ENCODE measurements at places on chromosomes 7 and 10.

GRCh38 chr10:97001183-97001991 is 169.3 kb downstream of the LCOR start:
- no peak for DNase-seq

- no peak for DNase-seq
Observed at GRCh38 chr10:95588025-95588424, 26.9 kb upstream of the SORBS1 start.

GRCh38 chr10:132461103-132461682 is 64.2 kb downstream of the PWWP2B start:
- DNase-seq = no peak

DNA sequence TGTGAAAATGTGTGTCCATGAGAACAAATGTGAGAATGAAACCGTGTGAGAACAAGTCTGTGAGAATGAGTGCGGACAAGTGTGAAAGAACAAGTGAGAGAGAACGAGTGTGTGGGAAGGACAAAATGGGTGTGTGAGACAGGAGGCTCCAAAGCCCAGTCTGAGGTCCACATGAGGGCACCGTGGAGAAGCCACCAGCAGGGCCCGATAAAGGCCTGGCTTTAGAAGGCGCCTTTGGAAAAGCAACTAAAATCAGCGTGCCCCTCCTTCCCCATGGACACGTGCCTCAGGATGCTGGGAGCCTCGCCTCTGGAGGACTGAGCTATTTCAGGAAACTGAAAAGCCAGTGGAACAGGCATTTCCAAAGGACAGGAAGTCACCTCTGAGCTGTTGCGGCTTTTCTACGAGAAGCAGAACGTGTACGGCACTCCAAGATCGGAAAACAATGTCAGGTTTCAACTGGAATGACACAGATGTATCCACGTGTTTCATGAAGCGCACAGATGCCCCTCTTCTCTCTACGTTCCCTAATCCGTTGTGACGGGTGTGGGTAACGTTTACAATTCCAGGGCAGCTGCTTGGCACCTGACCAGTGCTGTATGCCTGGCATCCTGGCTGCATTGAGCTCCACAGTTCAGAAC is 46.4 kb downstream of the ESYT2 start:
- no peak for DNase-seq

DNA sequence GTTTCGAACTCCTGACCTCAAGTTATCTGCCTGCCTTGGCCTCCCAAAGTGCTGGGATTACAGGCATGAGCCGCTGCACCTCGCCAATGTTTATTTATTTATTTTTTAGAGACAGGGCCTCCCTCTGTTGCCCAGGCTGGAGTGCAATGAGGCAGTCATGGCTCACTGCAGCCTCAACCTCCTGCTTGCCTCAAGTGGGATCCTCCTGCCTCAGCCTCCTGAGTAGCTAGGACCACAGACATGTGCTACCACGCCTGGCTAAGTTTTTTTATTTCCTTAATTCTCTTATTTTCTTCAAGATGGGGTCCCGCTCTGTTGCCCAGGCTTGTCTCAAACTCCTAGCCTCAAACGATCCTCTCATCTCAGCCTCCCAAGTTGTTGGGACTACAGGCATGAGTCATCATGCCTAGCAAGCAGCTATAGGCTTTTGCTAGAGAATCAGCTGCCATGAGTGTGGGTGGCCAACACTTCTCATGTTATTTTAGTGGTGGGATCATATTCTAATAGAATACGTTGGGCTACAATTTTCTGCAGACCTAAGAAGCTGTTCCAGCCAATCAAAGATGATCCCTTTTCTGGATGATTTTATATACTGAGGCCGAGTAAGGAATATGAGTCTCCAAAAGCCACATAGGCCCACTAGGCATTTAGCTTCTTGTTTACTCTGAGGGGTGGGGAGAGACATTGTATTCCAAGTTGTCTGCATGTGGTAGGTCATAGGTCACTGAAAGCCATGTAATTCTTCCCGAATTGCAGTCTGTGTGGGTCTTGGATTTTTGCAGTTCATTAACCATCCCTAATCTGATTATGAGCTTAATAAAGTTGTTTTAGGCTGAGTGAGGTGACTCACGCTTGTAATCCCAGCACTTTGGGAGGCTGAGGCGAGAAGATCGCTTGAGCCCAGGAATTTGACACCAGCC is 7.6 kb upstream of the TMEM248 start:
- no peak for DNase-seq

DNA sequence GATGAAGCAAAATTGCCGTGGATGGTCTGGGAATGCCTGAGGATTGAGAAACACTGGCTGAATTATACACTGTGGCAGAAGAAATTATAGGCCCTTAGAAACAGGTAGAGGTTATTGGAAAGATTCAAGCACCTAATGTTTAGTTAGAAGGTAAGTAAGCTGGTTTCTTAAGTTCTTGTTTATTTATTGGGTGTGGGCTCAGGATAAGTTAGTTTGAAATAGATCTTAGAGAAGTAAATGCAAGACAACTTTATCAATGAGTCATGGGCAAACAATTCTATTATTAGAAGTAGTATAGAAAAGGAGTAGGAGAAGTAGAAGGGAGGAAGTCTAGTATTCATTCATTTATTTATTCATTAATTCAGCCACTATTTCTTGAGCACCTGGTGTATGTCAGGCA is 96.5 kb downstream of the KAT6B start:
- no peak for DNase-seq

DNA sequence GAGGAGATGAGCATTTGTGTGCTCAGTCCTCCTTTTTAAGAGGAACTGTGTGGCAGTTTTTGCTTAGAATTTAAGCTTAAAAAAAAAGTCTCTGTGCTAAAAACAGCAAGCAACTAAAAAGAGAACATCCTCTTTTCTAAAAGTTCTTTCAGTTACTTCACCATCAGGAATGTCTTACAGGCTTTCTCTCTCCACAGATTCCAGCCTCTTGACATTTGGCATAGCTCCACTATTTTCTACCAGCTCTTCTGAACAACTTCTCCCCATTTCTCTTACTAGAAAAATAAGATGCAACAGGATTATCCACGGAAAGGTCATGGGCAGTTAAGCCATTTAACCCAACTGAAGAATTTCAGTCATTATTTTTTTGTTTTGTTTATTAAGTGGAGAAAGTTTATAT is 13.2 kb downstream of the PCLO start:
- DNase-seq = no peak

DNA sequence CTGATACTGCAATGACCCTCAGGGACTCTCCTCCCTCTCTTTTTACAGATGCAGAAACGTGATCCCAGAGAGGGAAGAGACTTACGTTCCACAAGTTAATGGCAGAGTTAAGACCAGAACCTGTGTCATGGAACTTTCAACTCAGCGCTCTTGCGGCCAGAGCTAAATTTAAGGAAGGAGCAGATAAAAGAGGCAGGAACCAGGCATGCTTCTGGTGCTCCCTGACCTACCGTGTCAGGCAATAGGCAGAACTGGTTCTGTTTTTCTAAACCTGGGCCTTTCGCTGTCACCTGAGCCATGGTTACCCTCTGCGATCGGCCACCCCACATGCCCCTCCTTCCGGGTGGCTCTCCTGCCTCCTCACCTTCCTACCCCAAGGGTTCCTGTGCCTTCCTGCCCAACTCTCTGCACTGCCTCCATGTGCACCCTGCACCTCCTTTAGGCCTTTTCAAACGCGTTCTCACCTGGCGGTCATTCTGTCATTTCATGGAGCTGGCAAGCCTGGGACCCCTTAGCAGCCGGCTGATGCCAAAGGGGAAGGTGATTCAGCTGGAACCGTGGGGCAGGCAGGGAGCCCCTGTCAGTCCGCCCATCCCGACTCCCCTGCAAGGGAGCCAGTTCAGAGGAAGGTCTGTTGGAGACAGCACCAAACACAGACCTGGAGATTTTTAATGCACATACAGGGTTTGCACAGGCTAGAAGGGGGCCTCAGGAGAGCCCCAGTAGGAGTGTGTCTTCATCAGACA is 7.7 kb upstream of the GBX1 start:
- DNase-seq = no peak

GRCh38 chr7:3120513-3120912 is 76.8 kb upstream of the CARD11 start:
- no peak for DNase-seq

GRCh38 chr10:72007246-72007892 is 43.2 kb downstream of the CHST3 start:
- DNase-seq = no peak

DNA sequence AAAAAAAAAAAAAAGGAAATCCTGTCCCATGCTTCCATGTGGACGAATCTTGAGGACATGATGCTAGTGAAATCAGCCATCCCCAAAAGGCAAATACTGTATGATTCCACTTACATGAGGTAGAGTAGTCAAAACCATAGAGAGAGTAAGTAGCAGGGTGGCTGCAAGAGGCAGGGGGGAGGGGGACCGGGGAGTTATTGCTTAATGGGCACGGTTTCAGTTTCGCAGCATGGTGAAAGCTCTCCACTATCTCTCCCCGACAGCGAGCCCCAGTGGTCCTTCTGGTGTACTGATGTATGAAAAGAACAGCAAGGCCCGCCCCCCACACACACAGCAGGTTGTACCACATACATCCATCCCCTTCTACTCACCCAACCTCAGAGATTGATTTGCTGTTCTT is 32.8 kb downstream of the NOD1 start:
- no peak for DNase-seq

- DNase-seq = no peak
Observed at GRCh38 chr7:98211221-98211675, at the start of gene BHLHA15. BHLHA15 (plus strand) TSS chr7:98211439; CDS start chr7:98212310, 871 bp downstream.

DNA sequence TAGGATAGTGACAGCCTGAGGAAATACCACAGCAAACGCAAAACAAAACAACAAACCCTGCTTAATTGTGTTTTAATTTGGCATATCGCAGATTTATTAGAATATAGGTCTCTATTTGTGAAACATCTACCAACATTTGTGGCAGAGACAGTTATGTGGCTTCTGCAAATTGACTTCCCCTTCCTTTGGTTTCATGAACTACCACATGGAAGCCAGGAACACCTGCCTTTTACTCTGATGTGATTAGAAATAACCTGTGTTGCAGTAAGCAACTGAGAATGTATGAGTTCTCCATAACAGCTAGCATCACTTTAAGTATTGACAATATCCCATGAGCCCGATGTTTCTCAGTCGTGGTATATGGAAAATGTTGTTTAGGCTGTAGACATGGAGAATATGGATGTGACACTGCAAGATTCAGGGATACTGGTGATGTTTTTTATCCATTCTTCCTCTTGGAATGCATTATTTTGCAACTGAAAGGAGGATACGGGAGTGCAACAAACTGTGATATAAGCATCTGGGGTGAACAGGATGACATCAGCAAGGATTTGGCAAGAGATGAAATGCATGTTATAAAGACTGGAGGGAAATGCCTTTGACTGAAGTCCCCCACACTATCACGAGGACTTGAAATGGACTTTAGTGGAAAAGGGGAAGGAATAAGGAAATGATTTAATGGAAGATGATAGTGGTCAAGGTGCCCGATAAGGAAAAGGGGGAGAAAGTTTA is 95.9 kb downstream of the CUBN start:
- DNase-seq = no peak

- DNase-seq = no peak
Observed at GRCh38 chr10:100997360-100998182, 2.0 kb upstream of the LZTS2 start.

- no peak for DNase-seq
Observed at GRCh38 chr10:123553810-123554430, 112.2 kb upstream of the GPR26 start.

- DNase-seq = no peak
Observed at GRCh38 chr10:105288026-105288425, 646.9 kb downstream of the SORCS3 start.

DNA sequence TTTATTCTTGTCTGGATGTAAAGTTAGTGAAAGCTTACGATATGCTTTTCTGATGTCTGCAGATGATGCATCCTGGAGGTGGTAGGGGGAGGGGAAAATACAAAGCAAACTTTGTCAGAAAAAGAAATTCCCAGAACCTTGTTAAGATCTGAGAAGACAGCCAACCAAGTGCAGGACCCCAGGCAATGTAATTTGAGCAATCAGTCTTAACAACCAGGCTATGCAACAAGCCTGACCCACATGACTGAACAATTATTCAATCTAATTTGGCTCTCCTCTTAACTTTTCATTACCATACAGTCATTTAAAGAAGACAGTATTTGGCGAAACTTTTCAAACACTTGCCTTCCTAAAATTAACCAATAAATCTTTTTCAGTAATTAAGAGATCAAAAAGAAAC is 74.5 kb downstream of the DNAJC1 start:
- no peak for DNase-seq

DNA sequence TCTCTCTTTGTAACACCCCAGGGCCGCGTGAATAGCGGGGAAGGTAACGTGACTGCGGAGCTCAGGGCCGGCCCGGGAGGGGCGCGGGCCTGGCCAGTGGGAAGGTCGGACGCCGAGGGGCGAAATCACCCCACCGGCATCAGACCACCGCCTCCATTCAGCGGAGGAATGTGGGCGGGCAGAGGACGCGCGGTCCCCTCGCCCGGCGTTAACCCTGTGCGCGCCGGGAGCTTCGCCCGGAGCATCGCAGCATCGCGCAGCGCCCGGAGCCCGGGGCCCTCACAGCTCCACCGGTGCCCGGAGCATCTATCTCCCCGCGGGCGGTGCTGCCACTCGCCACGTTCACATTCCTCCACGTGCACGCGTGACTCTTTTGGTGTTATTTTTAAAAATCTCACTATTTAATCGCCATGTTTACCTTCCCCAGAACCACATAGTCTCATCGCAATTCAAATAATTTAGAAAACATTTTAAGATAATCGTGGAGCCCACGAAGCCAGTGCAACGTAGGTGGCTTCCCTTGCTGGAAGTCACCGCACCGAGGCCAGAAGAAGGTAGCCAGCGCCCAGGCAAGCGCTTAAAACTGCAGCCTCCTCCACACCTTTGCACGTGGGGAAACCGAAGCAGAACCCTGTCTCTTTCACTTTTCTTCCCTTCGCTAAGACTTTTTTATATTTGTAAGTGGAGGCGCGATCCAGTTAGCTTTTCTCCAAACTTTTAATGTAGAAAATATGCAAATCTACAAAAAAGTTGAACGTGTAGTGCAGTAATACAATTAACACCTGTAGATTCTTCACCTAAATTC is 21.8 kb downstream of the FGFBP3 start:
- DNase-seq = no peak

DNA sequence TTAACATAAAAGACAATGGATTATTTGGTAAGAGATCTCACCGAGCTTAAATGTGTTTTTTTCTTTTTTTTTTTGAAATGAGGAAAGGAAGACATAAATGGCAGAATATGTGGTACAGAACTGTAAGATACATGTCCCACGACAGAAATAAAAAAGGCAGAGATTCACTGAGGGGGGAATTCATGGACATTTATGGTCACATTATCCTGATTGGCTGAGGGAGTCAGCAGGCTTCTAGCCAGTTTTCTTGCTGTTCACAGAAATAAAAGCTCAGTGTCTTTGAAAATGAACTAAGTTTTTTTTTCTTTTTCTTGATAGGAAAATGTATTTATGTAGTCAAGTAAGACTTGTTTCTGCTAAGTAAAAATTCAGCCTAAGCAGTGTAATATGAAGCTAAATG is 8.2 kb upstream of the FAS start:
- DNase-seq = no peak

GRCh38 chr7:17153536-17153935 is 144.9 kb upstream of the AHR start:
- DNase-seq = no peak

Data from cortex of kidney (tissue), 1 donor.